ENCODE measurements at places on chromosomes 2 and 18.

DNA sequence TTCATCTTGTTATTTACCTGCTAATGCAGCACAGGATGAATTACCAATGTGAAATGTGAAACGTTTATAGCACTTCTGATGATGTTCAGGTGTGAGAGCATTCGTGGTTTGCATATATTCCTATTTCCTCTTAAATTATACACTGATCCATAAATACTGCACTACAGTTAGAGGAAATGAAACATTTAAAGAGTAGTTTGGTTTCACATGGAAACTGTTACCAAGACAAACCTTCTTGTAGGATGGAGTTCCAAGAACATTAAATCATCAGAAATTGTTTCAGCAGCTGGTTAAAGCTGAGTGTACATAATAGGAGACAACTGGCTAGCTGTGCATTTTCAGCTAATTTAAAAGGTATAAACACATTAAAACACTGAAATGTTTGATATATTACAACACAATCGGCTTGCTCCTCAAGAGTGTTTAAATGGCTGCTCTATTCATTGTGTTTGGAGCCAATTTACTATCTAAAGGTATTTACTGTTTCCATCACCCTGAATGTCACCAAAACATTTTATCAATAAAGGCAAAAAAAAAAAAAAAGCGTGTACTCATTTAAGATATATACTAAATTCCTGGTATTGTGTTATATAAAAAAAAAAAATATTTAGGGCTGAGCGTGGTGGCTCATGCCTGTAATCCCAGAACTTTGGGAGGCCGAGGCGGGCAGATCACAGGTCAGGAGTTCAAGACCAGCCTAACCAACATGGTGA, 100.6 kb downstream of the DYM start:
- no peak for DNase-seq

DNA sequence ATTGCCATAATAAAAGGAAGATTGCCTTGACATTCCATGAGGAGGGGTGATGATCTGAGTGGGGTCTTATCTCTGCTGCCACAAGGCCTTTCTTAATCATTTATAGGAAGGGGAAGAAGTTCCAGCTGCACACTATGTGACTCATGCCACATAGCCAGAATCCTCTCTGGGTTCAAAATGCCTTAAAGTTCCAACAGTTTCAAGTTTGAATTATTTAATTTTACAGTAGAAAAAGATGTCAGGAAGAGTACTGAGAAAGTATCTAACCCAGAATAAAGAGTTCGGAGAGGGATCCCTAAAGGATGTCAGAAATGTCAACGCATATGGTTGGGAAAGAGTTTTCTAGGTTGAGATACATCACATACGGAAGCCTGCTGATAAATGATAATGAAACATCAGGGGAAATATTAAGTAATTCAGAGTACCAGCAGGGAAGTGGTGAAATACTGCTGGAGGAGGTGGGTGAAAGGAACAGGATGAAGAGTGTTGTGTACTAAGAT, 999.9 kb downstream of the TSN start:
- DNase-seq: no peak

- DNase-seq: no peak
Measured at GRCh38 chr2:207423886-207424285, 105.9 kb upstream of the CREB1 start.

DNA sequence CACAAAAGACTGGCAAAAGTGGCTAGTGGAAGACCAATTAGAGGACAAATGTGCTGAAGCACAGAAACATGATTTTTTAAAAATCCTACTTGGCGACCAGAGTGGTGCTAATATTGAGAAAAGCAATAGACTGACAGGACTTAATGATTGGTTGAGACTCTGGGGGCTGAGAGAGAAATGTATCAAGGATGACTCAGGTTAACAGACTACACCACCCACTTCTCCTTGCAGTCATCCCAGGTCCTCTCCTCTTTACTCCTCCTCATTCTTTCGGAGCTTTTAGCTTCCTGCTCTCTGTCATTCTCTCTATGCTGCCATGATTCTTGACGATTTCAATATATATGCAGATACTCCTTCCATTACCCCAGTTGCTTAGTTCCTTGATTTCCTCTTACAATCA, 54.6 kb upstream of the CYTIP start:
- no peak for DNase-seq

- DNase-seq: peak; percentile 34
Measured at GRCh38 chr2:64876137-64876647, 113.0 kb upstream of the SLC1A4 start.

DNA sequence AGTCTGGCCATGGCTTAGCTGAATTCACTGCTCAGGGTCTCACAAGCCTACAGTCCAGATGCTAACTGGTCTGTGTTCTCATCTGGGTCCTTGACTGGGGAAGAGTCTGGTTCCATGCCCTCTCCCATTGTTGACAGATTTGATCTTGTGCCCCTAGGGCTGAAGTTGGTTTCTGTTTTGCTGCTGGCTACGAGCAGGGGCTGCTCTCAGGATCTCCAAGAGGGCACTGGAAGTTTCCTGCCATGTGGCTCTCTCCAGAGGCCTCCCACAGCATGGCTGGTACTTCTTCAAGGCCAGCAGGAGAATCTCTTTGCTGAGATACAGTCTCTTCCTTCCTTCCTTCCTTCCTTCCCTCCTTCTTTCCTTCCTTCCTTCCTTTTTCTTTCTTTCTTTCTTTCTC, 78.1 kb downstream of the SPP2 start:
- DNase-seq: no peak

DNA sequence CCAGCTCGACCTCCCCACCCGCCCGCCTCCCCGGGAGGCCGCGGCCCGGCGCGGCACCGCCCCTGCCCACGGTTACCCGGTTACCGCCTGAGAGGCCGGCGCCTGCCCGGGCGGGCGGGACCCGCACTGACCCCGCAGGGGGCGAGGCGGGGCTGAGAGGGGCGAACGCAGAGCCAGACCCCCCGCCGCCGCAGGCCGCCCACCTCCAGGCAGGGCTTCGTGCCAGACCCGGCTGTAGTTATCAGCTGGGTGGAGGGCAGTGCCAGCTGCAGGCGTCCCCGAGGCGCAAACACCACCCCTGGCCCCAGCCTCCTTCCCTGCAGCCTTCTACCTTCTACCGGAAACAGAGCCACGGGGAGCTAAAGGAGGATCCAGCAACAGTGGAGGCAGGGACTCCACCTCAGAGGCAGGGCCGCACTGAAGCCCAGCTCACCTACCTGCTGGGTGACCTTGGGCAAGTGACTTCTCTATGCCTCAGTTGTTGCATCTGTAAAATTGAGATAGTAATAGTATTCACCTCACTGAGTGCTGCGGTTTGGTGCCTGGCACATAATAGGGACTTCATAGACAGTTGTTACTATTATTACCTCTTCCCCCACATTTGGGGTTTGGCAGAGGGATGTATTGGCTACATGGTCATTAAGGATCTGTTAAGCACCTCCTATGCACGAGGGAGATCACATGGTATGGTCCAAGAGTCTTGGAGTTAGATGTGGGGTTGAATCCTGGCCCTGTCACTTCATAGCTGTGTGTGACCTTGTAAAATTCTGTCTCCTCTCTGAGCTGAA, 231.6 kb upstream of the SMAD2 start:
- no peak for DNase-seq

DNA sequence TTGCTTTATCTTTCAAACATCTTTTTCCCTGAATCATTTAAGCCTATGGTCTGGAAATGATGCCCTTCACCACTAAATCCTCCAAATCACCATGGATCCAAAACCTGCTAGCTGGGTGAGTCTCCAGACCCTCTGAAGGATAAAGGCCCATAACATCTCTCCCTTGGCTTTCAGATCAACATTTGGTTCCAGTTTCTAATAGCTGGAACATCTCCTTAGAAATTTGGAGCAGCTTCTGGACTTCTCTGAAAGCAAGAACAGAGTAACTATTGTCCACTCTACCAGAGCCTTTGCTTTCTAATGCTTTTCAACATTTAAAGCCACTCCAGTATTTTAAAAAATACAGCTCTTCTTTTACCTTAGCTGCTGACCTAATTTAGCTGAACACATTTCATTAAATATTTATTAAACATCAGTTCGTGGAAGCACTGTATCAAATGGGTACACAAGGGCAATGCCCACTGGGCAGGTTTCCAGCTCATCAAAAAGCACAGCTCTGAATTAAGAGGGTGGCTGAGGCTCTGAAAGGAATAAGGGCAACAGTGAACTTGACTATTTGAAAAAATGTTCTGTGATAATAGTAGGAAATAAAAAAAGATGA, 75.3 kb downstream of the GALNT3 start:
- DNase-seq: no peak

GRCh38 chr2:68225119-68225632, 27.2 kb downstream of the PPP3R1 start:
- peak; percentile 19 for DNase-seq

- no peak for DNase-seq
Measured at GRCh38 chr2:119117408-119117807, 41.1 kb downstream of the C1QL2 start.

DNA sequence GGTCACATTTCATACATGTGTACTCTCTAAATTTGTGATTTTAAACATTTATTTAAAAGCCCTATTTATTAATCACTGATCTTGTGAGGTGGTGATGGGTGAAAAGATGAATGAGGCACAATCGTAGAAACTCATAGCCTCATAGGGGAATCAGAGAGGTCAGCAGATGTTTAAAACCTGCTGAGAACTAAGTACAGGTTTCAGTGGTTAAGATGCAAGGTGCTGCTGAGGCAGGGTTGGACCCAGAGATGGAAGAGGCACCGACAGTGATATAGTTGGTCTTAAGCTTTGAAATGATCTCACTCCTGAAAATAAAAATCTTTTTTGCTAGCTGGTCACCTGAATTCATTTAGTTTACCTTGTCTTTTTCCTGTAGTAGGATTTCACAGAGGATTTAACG, 49.6 kb downstream of the LINC00305 start:
- no peak for DNase-seq

DNA sequence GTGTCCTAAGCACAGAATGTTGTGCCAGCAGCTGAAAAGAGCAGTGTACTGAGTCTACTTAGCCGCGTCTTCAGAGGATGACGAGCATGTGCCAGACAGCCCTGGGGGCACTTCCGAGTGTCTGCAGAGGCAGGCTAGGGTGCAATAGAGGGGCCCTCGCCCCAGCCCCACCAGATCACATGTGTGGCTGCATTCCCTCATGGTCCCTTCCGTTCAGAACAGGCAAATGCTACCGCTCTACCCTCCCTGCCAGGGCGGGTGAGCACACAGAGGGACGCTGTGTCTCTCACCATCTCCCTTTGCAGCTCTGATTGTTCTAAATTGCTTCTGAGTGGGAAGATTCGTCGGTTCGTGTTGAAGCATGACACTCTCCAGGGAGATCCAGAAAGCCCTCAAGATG, 212.2 kb upstream of the RAB12 start:
- DNase-seq: no peak

DNA sequence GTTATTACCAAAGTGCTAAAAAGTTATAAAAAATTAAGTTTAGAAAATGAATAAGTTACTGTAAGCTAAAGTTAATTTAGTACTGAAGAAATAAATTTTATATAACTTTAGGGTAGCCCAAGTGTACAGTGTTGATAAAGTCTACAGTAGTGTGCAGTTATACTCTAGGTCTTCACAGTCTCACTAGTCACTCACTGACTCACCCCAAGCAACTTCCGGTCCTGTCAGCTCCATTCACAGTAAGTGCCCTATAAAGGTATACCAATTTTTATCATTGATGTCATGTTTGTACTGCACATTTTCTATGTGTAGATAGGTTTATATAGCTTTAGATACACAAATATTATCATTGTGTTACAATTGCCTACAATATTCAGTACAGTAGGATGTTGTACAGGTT, 518.3 kb upstream of the PIK3C3 start:
- no peak for DNase-seq

DNA sequence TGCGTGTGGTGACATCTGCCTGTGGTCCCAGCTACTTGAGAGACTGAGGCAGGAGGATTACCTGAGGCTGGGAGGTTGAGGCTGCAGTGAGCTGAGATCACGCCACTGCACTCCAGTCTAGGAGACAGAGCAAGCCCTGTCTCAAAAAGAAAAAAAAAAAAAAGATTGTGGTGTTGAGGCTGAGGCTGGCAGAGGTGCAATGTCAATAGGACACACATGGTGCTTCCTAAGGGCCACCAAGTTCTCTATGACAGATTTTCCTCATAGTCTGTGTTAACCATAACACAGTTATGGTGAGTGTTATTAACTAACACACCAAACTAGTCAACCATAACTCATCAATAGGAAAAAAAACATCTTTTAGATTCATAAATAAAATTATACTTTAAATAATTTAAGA, 494.4 kb downstream of the TMX3 start:
- no peak for DNase-seq

- no peak for DNase-seq
Measured at GRCh38 chr2:178756343-178756742, 50.9 kb downstream of the TTN start.

GRCh38 chr2:1606421-1607235, 137.7 kb downstream of the PXDN start:
- no peak for DNase-seq

DNA sequence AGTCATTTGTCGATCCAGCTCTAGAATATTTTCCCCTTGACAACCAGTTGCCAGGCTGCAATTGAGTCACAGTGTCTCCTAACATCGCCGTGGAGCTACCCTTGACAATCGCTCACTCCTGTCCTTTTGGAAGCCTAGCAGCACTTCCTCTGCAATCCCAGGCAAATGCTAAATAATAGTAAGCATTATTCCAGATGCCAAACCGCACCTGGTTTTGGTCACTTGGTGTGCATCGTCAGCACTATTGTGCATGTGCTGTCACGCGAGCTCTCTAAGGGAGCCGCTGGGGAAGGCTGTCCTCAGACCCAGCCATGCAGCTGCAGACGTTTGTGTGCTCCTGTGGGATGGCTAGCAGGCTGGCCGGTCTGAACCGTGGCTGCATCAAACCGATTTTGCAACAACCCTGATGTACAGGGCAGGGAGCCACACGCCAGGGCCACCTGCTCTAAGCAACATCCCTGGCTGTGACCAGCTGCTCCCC, 549.5 kb upstream of the ID2 start:
- DNase-seq: no peak

DNA sequence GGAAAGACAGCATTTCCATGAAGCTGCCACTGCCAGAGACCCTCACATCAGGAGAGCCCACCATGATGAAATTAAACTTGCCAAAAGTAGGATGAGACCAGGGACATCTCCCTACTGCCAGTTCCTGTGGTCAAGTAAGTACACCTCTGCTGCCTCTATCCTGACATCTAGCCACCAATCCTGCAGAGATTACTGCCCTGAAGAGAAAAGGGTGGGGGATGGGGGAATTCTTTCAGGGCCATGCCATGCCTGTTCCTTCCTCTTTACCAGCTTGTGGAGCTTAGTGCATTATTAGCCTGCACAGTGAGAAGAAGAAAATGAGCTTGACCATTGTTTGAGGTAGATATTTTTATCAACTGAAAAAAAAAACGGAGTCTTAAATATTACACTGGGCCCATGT, 397.2 kb upstream of the CDH2 start:
- DNase-seq: no peak

Data from HCT116 (cell line).